ENCODE measurements at places on chromosomes 5 and 9.

DNA sequence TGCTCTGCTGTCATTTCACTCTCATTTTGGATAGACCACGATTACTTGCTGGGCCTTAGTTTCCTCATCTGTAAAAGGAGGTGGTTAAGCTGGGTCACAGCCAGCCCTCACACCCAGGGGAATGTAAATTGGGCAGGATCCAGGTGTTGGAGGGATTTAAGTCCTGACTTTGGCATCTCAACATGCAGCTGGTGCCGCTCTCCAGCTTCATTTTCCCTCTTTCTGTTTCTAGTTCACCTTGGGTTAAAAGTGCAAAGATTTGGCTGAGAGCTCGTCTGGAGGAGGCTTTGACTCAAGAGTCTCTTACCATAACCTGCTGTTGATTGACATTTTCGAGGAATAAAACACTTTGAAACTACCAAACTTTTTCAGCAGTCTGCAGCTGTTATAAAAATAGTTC lies 144.3 kb upstream of the DHFR start:
- DNase-seq, result no peak

GRCh38 chr5:168346417-168346816 lies 55.0 kb downstream of the WWC1 start:
- no peak for DNase-seq

- DNase-seq, result no peak
These were observed 15.3 kb downstream of the XRCC4 start for GRCh38 chr5:83092619-83093018.

- no peak for DNase-seq
These were observed 73.8 kb downstream of the MAPKAP1 start for GRCh38 chr9:125633116-125633745.

DNA sequence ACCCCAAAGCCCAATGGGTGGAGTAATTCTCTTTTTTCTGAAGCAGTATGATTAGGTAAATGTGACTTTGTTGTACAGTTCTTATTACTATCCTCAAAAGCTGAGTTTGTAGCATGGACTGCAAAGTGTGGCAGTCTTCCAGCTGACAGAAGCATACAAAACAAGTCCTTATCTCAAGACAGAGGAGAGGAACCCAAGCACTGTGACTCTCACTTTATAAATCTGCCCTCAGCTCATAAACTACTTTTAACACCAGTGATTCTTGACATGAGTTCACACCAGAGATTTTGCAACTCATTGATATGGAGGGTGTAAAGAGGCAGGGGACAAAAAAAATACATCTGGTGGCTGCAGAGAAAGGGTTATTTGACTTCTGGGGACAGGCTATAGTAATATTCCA lies 251.6 kb downstream of the NTRK2 start:
- no peak for DNase-seq

GRCh38 chr5:57953792-57954191 lies 471.2 kb upstream of the ACTBL2 start:
- no peak for DNase-seq

DNA sequence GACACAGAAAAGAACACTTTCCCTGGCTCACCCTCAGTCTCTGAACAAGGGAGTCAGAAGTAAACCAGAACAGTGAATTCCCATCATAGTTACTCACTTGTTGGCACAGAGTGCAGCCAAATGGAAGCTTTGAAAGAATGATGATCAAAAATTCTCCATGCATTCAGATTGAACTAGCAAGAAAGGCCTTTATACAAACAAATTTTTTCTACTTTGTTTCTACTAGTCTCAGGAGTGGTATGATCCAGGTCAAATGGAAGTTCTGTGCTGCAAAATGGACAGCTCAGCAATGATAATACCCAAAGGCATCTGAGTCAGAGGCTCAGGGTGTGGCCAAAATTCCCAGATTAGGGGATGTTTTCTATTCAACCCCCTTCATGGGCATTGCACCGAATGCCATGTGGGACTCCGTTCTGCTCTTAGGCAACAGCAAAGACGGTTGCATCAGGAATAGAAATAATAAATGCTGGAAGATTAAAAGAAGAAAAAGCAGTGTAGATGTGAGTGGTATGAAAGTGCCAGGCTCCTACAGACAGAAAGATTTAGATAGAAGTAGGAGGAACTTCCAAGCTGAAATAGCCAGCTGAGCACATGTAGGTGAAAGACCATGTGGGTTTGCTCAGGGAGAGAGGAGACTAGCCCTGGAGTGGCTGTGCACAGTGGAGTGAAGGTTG lies 24.0 kb upstream of the ASPN start:
- no peak for DNase-seq

DNA sequence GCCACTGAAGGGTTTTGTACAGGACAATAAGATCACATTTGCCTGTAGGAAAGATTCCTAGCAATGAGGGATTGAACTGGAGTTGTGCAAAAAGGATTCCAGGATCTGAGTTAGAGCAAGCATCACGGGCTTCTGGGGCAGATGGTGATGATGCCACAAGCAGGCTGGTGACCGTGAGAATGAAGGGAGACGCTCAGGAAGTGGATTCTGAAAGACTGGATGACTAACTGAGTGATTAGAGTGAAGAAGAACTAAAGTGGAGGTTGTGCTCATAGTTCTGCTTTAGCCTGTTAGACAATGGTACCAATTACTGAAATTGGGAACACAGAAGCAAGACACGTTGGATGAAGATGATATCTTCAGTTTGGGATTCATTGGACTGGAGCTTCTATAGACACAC lies 168.2 kb downstream of the CD180 start:
- DNase-seq, result no peak

DNA sequence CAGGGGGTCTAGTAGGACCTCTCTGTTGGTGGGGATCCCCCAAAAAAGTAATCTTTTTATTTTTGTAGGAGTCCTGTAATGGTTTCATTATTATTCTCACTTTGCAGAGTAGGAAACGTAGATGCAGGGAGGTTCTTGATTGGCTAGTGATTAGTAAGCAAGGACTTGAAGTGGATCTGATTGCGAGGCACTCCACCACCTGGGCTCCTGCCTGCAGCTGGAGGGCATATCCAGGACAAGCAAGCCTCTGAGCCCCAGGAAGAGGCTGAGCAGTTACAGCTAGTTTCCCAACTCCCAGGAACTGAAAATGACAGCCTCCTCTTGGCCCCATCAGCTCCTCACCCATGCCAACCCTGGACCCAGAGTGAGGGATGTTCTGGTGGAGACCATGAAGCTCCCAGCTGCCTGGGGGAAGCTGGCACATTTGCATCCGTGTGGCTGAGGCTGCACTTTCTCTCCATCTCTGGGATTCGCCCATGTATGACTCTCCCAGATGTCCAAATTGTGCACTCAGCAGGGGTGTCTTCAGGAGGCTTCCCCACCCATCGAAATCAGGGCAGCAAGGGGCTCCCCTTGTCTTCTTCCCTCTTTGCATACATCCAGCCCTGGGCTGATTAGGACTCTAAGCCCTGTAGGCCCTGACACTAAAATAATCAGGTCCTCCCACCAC lies 10.2 kb downstream of the KCNIP1 start:
- DNase-seq, result no peak

- DNase-seq, result no peak
These were observed 190.7 kb downstream of the CDK5RAP2 start for GRCh38 chr9:120389300-120389699.

- DNase-seq, result no peak
These were observed 102.1 kb downstream of the TMEM174 start for GRCh38 chr5:73274881-73275663.

GRCh38 chr9:123346026-123346425 lies 10.0 kb upstream of the CRB2 start:
- peak; percentile 25 for DNase-seq

- no peak for DNase-seq
These were observed 55.7 kb downstream of the THBS4 start for GRCh38 chr5:80090884-80091166.

DNA sequence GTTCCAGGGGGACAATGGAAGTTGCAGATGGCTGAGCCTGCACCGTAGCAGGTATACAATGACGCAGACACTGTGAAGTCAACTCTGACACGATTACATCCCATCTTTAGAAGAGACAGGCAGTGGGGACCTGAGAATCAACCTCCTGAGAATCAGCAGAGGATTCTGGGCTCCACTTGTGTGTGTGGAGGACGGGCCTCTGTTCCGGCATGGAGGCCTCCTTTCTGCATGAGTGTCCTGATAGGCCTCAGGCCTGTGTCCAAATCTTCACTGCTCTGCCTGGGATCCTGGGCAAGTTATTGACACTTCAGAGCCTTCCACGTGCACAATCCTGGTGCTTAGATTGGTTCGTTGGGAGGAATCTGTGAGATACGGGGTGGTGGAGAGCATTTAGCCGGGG lies 151.2 kb upstream of the COL5A1 start:
- no peak for DNase-seq

Data from GM13977 (cell line).